ENCODE measurements at places on chromosomes 13 and 19.

- DNase-seq: no peak
These were observed 554.5 kb downstream of the IRS2 start for GRCh38 chr13:109231888-109232287.

GRCh38 chr13:98318263-98318878, 141.3 kb upstream of the RNF113B start:
- no peak for DNase-seq

- no peak for DNase-seq
These were observed 1.5 kb downstream of the LRRC63 start for GRCh38 chr13:46213242-46213641.

GRCh38 chr19:41189425-41190065, 3.5 kb upstream of the CYP2S1 start:
- no peak for DNase-seq

- DNase-seq: no peak
These were observed 2.4 kb upstream of the LYL1 start for GRCh38 chr19:13104848-13105711.

DNA sequence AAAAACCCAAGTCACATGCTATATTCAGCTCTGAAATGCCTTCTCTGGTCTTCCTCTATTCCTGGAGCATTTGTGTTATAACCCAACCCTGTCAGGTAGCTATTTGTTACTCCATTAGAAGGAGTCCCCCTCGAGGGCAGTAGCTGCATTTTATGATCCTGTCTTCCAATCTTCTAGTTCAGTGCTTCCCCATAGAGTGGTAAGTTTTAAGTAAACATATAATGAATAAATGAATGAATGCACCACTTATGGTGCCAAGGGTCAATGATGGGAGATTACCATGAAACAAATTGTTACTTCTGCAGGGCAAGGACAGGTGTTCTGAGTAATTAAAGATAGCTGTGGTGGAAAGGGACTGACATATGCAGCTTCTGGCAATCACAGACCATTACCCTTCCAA, 4.0 kb downstream of the RASL11A start:
- no peak for DNase-seq

- no peak for DNase-seq
These were observed 7.1 kb downstream of the AKAP8 start for GRCh38 chr19:15372470-15372869.

GRCh38 chr13:43153436-43154090, 130.2 kb downstream of the DNAJC15 start:
- DNase-seq: no peak

DNA sequence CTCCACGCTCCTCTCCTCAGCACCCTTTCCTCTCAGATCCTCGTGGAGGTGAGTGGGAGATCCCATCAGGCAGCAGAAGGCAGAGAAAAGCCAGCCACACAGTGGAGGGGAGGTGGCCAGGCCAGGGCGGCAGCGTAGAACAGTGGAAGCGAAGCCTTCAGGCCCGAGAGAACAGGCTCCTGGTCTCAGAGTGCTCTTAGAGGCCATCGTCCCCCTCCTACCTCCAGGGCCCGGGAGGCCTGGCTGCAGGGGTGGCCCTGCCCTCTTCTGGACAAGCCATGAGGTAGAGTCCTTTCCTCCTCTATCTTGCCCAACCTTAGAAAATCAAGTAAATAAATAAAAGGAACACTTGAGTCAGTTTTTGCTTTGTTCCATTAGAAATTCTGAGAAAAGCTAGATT, 202.0 kb downstream of the KATNAL1 start:
- DNase-seq: no peak

DNA sequence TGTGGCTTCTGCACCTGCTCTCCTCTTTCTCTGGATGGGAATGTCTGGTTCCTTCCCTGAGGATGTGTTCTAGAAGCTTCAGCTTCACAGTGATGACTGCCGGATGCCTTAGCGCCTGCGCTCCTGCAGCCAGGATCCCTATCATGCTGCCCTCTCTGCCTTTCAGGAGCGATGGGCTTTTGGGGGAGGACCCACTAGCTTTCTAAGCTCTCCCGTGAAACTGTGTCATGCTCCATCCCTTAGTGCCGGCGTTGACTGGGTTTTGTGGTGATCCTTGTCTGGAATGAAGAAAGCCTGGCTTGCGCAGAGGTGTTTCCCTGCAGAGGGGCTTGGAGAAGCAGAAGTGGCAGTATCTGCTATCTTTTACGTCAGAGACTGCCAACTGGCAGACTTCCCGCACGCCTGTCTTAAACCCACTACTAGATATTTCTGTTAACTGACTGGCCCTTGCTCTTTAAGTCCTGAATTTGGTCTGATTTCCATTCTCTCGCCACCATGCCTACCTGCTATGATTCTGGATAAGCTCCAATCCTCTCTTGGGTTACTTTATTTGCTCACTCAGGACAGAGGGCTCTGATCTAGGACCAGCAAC, 3.8 kb upstream of the KMT2B start:
- no peak for DNase-seq

GRCh38 chr13:43221611-43222010, 198.2 kb downstream of the DNAJC15 start:
- DNase-seq: no peak

- DNase-seq: no peak
These were observed 17.0 kb downstream of the ZFP82 start for GRCh38 chr19:36401475-36401874.

- DNase-seq: no peak
These were observed 1323.5 kb upstream of the SLC10A2 start for GRCh38 chr13:104389691-104390090.

- no peak for DNase-seq
These were observed 289.2 kb upstream of the PCDH9 start for GRCh38 chr13:67519356-67519755.

DNA sequence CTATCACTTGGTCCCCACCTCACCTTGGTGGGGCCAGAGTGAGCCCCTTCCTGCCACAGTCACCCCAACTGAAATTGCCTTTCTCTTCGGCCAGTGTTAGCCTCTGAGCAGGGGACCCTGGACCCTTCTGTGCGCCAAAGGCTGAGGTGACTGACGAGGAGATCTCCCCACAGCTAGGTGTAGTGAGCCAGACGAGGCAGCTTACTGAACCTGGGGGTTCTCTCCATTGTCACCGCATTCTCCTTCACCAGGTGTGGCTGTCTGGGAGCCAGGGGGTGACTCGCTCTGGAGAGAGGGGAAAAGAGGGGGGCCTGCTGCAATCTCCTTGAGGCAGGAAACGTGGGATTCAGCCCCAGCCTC, 1.3 kb downstream of the RPS28 start:
- DNase-seq: no peak

GRCh38 chr13:109792416-109793059, 6.2 kb upstream of the IRS2 start:
- DNase-seq: no peak

DNA sequence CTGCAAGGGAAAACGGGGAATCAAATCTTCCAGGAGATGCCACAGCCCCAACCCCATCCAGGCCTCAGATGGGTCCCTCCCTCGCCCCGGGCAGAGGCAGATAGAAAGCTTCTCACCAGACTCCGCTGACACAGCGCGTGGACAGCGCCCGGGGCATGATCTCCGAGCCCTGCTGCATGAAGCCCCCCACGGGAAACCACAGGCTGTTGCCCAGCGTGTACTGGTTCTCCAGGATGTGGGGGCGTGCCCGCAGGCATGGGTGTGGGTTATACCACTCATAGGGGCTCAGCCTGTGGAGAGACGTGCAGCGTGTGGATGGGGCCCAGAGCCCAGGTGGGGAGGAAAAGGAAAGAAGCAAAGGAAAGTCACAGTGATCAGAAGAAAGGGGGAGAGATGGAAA, 27.2 kb upstream of the ATP1A3 start:
- DNase-seq: no peak

- DNase-seq: no peak
These were observed 167.2 kb downstream of the FGF14 start for GRCh38 chr13:102234618-102235017.

DNA sequence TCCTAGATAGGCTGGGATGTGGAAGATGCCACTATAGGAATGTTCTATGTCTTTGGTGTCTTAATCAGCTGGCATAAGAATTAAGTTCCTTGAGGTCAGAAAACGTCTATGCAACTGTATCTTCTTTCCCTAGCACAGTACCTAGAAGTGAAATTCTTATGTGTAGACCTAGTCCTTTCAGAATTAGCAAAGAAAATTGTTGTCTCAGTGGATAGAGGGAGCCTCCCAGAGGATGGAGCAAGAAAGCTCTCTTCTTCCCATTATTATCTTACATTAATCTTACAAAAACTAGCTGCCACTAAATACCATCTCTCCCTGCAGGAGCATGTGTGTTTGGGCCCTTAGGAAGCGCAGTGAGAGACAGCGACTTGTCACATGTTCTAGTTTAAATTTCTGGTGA, 11.6 kb downstream of the CLDN10 start:
- no peak for DNase-seq

DNA sequence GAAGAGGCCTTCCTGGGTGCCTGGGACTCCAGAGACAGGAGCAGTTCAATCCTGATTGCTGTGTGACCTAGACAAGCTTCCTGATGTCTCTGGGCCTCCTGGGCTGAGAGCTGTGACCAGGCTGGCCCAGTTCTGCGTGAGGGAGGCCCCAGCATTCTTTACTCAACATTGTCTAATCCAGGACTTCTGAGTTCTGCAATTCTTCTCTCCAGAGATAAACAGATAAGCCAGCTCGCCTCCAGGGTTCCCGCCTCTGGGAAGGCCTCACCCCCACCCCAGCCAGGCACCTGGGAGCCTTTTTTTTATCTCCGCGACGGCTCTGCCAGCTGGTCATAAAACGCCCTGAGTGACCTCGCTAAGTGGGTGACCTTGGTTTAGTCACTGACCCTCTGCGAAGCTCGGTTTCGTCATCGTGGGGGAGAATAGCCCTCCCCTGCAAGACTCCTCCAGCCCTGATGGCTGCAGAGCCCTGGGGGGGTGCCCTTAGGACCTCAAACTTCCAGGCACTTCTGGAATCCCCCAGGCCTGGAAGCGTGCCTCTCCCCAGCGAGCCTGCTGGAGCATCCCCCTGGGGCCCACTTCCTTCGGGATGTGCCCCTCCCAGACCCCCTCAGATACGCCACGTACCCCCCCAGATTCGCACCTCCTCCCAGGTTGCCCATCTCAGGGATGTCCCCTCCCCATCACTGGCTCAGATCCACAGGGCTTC, 1.9 kb downstream of the SULT2B1 start:
- DNase-seq: peak; percentile 59

DNA sequence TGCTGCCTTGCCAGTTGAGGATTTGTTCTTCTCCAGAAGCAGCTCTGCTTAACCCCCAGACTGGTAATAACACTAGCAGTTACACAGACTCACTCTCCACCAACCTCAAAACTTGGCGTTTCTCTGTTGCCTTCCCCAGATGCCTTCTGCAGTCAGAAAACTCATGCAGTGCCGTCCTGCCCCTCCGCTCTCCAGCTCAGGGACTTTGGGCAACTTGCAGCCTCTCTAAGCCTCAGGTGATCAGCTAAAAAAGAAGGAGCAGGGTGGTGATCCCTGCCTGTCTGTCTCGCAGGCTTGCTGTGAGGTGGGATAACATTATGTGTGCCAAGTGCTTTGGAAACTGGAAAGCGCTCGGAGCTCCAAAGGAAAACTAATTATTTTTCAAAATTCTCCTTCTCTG, 391.6 kb downstream of the HS6ST3 start:
- DNase-seq: no peak

DNA sequence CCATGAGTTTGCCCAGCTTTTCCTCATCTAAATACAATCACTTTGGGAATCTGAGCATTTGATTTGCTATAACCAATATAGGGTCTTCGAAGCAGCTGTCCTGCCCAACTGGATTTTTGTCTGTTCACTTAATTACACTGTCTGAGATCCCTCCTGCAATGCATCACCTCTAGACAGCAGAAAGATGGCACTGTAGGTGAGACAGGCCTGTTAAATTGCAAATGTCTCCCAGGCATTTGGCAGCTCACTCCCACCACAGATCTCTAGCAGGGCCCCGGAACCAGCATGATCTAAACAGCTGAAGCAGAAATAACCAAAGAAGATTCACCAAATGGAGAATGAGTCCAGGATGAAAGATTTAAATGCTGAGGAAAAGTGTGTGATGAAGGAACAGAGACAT, 41.9 kb upstream of the SERPINE3 start:
- DNase-seq: peak; percentile 47

DNA sequence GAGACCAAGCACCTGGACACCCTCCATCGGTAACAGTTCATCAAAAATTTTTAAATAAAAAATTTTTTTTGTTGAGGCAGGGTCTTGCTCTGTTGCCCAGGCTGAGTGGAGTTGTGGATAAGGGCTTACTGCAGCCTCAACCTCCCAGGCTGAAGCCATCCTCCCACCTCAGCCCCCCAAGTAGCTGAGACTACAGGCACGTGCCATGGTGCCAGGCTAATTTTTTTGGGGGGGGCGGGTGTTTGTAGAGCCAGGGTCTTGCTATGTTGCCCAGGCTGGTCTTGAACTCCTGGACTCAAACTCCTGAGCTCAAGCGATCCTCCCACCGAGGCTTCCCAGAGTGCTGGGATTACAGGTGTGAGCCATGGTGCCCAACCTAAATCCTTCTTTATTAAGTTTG, 4.7 kb downstream of the LGALS7B start:
- no peak for DNase-seq

Measured in NCI-H82 (cell line).